ENCODE measurements at places on chromosomes 7 and 10.
A peak's percentile ranks its signal among the peaks of the same experiment; 100 is the strongest.

DNA sequence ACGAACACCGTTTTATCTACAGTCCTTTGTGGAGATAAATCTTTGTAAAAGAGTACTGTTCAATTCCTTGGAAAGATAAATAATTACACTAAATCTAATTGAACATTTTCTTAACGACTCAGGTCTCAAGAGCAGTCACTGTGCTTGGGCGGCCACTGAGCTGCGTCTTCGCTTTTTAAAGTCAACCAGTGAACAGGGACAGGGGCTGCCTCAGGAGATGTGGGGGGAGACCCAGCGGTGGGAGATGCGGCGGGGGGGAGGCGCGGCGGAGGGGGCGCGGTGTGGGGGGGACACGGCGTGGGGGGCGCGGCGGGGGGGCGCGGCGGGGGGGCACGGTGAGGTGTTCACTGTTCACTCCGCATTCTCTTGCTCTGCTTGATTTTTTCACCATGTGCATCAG is 39.8 kb downstream of the CAMK2B start:
- DNase-seq, result no peak

GRCh38 chr10:100076750-100077149 is 4.9 kb downstream of the CPN1 start:
- DNase-seq, result no peak

- DNase-seq, result no peak
Measured at GRCh38 chr10:32616438-32616837, 170.5 kb downstream of the CCDC7 start.

- DNase-seq, result no peak
Measured at GRCh38 chr7:2665359-2665791, 22.6 kb upstream of the AMZ1 start.

GRCh38 chr10:96208271-96208670 is 63.1 kb downstream of the BLNK start:
- no peak for DNase-seq

- no peak for DNase-seq
Measured at GRCh38 chr7:108266491-108266890, 136.3 kb upstream of the LAMB4 start.

GRCh38 chr7:124930173-124930623 is 573 bp upstream of the POT1 start:
- no peak for DNase-seq

DNA sequence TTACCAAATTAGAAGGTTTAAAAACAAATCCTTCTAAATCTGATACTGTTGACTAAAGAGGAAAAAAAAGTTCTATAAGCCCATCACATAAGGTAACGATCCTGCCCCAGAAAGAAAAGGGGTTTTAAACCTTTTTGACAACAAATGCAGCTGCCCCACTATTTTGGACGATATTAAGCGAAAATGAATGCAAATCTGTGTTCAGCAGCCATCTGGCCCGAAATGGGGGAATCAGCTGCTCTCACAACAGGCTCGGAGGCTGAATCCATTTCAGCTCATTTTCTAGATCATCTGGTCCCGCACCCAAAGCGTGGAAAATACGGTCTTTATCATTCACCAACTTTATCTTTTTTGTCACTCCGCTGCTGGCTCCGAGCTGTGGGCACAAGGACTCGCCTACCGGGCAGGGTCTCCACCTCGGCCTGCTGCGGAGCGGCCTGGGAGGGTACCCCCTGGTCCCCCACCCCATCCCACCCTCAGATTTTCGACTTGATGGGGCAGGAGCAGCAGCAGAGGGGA is 2.4 kb upstream of the EBF3 start:
- no peak for DNase-seq

DNA sequence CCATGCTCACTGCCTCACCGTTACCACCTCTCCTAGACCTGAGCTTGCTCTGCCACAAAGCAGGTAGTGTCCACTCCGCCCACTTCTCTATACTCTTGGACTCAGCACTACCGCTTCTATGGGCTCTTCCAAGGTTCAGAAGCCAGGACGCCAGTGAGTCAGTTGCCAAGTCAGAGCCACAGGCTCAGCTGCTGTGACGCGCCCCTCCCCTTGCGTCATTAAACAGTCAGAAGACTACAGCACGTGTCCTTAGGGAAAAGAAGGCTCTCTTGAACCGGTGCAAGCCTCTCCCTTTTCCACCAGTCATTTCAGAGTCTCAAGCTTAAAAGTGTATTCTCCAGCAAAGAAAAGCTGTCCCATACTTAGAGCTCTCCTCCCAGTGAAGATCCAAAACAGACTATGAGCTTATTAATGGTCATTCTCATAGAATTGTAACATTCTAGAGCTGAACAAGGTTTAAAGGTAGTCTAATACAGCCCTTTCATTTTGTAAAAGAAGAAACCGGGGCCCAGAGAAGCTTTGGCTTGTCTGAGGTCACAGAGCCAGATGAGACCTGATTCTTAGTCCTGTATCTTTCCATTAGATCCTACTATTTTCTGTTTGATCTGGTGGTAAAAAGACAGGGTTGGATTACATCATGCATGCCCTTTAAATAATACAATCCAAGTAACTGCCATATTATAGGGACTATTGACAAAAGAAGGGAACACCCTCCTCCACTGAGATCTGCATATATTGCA is 40.9 kb upstream of the MET start:
- DNase-seq, result no peak

- no peak for DNase-seq
Measured at GRCh38 chr10:20474064-20474463, 423.0 kb downstream of the NEBL start.

- no peak for DNase-seq
Measured at GRCh38 chr10:70130878-70131559, 1.6 kb downstream of the AIFM2 start.

- no peak for DNase-seq
Measured at GRCh38 chr10:57964351-57964750, 303.3 kb downstream of the IPMK start.

GRCh38 chr7:99098286-99098823 is 45.6 kb downstream of the SMURF1 start:
- DNase-seq, result no peak

DNA sequence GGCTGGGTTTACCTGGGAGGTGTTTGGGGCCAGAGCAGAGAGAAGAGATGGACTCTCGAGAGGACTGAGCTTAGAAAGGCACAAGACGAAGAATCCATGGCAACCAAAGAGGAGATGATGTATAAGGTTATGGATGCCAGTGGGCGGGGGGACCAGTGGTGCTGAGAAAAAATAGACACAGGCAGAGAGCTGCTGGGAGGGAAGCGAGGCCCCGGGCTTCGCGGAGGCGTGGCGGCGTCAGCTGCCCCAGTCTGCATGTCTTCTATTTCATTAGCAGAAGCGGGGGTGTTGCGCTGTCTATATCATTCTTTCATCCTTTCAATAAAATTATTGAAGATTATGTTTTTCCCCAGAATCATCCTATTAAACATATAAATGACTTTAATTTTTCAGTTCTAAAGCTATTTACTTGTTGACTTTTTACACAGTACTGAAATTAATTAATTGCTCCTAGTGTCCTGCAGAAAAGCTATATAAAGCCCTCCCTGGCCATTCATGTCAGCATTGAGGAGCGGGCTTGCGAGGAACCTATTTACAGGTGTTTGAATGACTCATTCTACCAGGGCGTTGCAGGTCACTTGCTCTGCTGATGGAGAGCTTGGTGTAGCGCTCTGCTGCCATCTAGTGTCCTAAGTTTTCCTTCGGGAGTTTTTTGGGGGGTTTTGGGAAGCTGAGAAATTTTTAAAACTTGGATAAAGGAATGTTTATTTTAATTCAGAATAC is 42.9 kb upstream of the BHLHA15 start:
- peak; percentile 33 for DNase-seq

DNA sequence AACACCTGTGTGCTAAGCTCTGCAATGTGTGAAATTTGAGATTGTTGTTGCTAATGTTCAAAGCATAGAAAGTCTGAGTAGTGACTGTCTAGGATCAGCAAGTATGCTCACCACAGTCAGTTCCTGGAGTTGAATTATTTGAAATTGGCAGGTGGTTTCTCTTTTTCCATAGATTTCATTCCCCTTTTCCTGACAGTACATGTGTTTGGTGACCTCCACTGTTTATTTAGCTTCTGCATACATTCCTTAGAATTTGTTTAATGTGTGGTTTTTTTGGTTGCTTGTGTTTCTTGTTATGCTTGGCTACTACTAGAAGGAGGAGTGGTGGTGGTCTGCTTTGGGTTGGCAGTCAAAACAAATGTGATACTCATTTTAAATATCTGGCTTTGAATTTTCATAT is 52.3 kb downstream of the FOXP2 start:
- DNase-seq, result no peak

DNA sequence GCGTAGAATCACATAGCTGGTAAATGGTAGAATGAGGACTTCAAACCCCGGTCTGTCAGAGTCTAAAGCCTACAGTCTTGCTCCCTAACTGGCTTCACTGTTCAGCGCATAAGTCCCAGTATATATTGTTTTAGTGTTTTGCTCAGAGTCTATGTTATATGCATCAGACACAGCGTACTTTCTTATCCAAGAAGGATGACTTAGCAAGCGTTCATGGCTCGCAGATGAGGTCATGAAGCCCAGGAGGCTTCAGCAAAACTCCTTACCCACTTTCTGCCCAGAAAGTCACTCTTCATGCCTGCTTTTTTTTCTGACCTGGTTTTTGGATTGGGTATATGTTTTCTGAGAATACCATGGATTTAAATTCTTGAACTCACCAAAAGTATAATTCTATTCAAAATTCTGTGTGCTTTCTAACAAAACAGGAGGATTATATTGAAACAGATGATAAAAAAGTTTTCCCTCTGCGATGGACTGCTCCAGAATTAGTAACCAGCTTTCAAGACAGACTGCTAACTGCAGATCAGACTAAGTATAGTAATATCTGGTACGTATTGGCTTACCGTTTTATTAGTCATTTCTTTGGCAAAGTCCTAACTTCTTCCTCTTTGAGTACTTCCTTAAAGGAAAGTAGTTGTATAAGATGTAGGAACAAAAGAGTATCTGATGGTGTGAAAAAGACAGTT is 24.6 kb upstream of the BHLHA15 start:
- DNase-seq, result no peak

DNA sequence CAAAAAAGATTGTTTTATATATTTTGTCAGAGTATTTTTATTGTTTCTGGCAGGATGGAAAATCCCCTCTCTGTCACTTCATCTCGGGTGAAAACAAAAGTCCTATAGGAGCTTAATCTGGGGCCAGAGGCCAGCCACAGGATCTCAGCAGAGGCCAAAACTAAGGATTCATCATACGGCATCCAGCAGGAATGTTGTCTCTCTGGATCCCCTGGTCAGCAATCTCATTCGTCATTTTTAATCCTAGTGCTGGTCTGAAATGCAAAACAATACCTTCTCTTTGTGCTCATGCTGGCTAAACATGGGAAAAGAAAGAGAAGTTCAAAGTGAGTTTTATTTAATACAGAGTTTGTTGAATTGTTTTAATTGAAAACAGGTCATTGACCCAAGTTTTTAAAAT is 482.5 kb upstream of the AUTS2 start:
- DNase-seq, result no peak

GRCh38 chr7:105691680-105692564 is 110.6 kb upstream of the EFCAB10 start:
- DNase-seq, result peak; percentile 41

DNA sequence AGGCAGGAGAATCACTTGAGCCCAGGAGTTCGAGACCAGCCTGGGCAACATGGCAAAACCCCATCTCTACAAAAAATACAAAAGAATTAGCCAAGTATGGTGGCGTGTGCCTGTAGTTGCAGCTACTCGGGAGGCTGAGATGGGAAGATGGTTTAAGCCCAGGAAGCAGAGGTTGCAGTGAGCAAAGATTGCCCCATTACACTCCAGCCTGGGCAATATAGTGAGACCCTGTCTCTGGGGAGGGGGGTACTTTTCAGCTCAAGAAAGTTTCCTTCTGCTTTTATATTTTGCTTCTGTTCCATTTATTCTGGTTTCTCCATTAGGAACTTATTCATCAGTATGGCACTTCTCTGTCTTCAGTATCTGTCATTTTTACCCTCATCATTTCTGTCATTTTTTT is 48.6 kb downstream of the COA1 start:
- no peak for DNase-seq

DNA sequence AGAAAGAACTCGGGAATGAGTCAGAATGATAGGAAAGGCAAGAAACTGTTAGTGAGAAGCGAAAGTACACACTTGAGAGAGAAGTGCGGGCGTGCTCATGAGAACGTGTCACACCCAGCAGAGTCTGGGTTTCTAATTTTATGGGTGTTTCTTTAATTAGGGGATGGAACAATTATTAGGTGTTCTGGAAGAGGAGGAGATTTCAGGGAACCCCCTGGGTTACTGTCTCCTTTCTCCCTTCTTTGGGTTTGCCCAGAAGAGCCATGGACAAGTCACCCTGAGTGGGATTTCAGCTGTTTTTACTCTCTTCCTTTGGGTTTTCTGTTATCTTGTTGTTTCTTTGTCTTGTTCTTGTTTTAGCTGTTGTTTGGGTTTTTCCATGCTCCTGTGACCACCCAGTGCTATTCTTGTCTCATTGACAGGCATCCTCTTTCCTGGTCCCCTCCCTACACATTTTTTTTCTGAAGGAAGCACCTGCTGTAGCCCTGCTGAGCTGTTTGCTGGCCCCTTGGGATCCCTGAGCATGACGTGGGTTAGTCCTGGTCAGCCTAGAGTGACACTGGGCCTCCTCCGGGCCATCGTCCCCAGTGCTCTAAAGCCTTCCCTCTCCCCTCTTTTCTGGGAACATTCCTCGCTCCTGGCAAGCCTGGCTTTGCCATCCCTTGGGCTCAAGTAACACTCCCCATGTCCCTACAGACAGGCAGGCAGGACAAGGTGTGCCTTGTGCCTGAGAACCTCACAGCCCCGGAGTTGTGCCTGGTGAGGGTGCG is 3.5 kb downstream of the SH2D4B start:
- no peak for DNase-seq

GRCh38 chr10:24552346-24553016 is 171.2 kb downstream of the ARHGAP21 start:
- DNase-seq, result no peak

DNA sequence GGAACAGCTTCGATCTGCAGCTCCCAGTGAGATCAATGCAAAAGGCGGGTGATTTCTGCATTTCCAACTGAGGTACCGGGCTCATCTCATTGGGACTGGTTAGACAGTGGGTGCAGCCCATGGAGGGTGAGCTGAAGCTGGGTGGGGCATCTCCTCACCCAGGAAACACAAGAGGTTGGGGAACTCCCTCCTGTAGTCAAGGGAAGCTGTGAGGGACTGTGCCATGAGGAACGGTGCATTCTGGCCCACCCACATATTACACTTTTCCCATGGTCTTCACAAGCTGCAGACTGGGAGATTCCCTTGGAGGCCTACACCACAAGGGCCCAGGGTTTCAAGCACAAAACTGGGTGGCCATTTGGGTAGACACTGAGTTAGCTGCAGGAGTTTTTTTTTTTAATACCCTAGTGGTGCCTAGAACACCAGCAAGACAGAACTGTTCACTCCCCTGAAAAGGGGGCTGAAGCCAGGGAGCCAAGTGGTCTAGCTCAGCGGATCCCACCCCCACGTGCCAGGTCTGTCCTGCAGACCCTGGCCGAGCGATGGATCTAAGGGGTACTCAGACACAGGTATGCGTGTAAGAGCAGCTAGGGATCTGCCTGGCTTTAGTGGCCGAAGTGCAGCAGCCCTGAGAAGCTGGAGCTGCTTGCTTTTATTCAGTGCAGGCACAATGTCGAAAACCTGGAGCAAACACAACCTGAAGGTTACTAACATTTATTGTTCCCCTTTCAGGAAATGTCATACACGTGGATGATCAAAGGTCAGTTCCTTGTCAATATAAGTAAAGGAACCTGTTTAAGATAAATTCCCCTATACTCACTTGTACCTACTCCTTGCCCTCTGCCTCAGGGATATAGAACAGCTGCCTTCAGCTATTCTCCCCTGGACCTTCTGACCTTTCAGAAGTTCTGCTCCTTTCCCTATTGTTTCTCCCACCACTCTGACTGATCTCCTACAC is 3.1 kb upstream of the SAMD9 start:
- no peak for DNase-seq
